ENCODE measurements at places on chromosomes 16 and 17.

GRCh38 chr17:58332778-58333735 lies 4.5 kb upstream of the TSPOAP1 start:
- no peak for DNase-seq

DNA sequence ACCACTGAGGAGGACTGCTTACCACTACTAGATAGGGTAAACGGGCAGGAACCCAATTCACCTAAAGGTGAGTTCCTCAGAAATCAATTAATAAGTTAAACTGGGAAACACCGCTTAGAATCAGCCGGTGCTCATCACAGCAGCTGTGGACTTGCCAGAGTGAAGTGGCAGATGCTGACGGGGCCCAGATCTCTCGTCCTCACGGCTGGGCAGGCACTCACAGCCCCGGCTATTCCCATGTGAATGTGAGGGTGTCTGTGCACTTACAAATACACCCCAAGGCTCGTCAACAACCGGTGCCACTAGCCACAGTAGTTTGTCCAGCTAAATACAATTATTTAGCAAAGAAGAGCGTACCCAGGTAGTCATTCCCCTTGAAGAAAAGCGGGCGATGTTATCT lies 29.7 kb downstream of the MBTPS1 start:
- DNase-seq = no peak

- DNase-seq = no peak
These were observed 48.3 kb upstream of the LGALS9 start for GRCh38 chr17:27582696-27583095.

GRCh38 chr16:85991425-85991824 lies 92.5 kb downstream of the IRF8 start:
- DNase-seq = no peak

- DNase-seq = no peak
These were observed 15.6 kb downstream of the B4GALNT2 start for GRCh38 chr17:49148171-49148570.

- DNase-seq = no peak
These were observed 19.0 kb upstream of the EVPL start for GRCh38 chr17:76046064-76046463.

GRCh38 chr16:56858374-56858773 lies 6.6 kb upstream of the SLC12A3 start:
- no peak for DNase-seq

- no peak for DNase-seq
These were observed 55.6 kb downstream of the PPM1E start for GRCh38 chr17:58811290-58811689.

DNA sequence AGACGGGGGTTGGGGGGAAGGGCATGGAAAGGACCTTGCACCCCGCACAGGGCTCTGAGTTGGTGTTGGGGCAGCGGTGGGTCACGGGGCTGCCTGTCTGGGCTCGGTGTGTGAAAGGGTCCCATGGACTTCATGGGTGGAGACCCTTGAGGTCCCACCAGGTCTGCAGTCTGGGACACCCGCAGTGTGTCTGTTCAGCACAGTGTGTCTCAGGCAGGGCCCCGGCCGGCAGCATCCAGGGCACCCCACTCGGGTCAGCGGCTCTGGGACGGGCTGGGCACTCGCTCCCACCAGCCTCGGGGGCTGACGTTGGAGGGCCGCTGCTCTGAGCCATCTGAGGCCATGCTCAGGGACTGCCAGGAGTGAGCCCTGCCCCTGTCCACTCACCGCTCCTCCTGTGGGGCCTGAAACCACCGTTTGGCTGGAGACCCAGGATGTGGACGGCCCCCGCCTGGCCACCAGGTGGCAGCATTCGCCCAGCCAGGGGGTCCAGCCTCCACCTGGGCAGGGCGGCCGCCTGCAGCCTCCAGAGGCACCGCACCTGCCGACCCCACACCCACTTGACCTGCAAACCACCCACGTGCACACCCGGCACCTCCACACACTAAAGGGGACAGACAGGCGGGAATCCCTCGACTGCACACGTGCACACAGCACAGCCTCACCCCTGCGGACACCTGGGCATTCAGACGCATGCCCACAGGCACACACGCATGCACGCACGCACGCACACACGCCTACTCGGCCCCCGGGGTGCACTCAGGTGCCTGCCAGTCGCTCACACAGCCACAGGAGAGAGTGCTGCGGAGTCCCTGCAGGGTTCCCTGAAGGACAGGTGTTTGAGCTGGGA lies 10.1 kb upstream of the ZFPM1 start:
- no peak for DNase-seq

DNA sequence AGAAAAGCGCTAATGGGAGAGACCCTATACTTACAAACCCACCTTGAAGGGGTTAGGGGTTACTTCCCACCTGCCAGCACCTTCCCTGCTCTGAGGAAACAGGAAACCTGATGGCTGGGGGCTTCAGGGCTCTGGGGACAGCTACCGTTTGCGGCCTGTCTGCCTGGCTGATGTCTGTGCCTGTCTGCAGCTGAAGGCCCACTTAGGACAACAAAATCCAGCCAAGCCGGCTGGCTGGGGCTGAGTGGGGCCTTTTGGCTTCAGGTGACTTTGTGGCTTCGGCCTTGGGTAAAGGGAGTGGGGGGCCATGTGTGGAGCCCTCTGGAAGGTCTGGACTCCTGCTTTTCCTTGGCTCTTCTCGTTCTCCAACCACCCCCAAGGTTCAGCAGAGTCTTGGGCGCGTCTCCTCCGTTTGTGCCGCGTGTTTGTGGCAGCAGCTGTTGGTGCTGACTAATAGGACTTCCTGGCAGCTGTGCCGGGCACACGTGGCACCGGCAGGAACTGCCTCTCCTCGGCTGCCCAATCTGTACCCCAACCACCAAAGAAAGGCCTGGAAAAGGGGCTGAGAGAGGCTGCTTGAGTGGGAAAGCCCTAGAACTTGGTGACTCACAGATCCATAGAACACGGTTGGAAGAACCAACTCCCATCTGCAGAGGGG lies 186.7 kb downstream of the MSI2 start:
- DNase-seq = no peak

GRCh38 chr17:18261659-18262058 lies 1.2 kb downstream of the MIEF2 start:
- no peak for DNase-seq

DNA sequence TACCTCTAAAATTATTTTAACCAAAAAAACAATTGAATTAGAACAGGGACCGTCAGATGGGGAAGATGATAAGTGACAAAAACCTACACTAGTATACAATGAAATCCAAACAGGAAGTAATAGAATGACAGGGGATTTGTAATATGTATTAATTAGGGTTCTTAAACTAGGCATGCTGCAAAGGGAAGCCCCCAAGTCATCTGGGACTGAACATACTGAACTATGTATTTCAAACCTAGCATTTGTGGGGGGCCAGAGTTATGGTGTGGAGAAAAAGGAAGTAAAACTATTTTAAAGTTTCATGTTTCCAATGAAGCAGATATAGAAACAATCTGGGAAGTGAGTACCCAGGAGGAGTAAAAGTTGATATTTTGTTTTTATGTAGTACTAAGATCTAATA lies 133.2 kb upstream of the HS3ST3A1 start:
- DNase-seq = no peak

DNA sequence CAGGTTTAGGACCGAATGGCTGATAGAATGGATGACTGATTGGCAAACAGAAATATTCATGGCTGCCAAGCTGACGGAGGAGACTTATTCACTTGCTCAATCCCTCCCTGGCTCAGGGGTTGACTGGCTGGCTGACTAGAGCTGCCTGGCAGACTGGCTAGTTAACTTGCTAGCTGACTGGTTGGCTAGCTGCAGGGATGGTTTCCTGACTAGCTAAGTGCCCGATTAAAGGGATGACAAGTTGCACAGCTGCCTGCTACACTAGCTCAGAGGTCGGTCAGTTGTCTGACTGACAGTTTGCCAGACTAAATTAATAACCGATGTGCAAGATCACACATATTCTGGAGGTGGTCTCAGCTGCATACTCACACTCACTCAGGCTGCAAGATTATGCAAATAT lies 1208.4 kb upstream of the CDH8 start:
- no peak for DNase-seq

- no peak for DNase-seq
These were observed 51.4 kb upstream of the SLC25A19 start for GRCh38 chr17:75340631-75341030.

- DNase-seq = no peak
These were observed 572.7 kb upstream of the CDH5 start for GRCh38 chr16:65793781-65794180.

DNA sequence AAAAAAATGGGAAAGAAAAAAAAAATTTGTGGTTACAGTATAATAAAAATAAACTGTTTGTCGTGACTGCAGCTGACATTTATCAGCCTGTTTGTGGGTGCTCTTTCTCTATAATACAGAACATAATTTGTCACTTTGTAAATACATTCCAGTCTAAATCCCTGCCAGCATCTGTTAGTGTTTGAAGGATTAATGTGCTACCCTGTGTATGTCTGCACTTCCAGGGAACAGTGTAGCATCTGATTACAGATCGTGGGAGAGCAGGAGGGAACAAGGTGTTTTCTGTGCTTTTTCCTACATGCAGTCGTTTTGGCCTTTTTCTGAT lies 265.1 kb downstream of the WWOX start:
- DNase-seq = no peak

DNA sequence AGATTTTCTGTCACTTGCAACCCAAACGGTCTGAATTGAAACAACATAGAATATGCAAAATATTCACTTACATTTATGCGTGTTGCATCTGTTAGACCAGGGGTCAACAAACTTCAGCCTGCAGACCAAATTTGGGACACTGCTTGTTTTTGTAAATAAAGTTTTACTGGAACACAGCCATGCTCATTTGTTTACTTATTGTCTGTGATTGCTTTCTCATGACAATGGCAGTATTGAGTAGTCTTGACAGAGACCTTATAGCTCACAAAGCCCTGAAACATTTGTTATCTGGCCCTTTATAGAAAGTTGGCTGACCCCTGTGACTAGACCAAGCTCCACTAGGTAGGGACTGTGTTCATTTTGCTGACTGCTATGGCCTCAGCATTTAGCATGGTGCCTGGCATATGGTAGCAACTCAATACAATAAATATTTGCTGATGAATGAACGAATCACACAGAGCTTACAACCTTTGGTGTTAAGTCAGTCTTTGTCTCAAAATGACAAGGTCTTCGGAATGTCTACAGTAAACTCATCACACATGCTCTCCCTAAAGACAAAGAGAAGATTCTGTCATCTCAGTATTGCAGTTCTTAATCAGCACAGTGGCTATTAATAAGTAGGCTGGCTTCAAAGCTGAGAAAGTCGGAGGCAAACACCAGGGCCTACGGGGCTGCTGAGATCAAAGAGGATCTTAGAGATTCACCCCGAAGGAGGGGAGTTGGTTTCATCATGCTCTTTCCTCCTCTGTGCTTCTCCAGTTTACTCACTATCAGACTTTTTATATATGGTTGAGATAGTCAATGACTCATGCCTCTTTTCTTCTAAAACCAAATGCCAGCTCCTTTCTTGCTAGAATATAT lies 95.2 kb upstream of the AXIN2 start:
- no peak for DNase-seq

DNA sequence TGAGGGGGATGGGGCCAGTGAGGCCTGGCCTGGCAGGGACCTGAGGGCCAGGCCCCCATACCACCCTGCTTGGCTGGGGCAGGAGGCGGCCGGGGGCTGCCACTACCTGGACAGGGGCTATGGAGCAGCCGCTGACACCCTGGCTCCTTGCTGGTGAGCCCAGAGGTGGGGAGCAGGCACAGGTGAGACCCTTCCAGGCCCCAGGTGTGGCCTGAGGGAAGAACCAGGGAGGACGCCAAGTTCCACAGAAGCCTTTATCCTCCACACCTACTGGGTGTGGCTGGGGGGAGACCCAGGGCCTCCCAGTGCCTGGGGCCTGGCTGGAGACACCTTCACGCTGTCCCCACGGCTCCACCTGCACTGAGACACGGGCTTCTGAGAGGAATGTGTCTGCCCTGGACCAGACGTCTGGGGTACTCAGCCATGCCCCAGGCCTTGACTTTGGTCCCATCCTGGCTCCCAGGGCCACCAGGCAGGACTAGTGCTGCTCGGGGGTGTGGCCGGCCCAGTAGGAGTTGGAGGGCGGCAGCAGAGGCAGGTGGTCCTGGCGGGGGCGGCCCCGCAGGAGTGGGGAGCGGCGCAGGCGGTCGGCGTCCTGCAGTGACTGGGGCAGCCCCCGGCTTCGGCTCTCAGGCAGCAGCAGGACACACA lies 4.7 kb downstream of the SLC22A31 start:
- DNase-seq = no peak

DNA sequence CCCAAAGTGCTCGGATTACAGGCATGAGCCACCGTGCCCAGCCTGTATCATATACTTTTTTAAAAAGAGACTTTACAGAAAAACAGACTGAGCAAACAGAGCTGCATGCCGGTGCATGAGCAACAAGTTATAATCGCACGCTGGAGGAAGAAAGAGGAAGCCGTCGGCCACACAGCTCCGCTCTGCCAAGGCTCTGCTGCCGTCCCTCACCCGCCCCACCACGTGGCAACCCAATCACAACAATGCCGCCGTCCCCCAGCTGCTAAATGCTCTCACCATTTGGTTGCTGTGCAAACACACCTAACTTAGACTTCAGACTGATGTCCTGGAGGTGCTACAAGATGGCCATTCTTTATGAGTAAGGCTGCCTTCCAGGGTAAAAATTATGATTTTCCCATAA lies 83.5 kb downstream of the ADCY9 start:
- DNase-seq = no peak

- no peak for DNase-seq
These were observed 18.5 kb upstream of the CDH15 start for GRCh38 chr16:89152831-89153700.

- no peak for DNase-seq
These were observed 8.3 kb downstream of the EFCAB5 start for GRCh38 chr17:29949696-29950095.

DNA sequence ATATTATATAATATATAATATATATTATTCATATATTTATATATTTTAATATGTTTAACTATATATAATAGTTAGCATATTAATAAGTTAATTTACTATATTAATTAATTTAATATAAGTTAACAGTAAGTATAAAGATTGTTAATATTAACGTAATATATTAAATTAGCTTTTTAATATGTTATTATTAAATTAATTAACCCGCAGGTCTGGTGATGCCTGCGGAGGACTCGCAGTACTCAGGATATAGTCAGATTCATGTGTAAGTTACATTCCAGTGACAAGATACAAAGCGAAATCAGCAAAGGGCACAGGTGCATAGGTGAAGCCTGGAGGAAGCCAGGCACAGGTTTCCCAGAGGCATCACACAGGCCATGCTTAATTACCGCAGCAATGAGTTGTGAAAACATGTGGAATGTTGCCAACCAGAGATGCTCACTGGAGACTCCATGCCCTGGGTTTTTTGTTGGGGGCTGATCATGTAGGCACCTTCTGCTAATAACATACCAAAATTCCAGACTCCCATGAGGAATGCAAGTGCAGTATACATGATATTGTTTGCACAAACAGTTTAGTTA lies 130.4 kb upstream of the MPHOSPH6 start:
- DNase-seq = no peak

- no peak for DNase-seq
These were observed 44.4 kb downstream of the NOS2 start for GRCh38 chr17:27755706-27756466.

DNA sequence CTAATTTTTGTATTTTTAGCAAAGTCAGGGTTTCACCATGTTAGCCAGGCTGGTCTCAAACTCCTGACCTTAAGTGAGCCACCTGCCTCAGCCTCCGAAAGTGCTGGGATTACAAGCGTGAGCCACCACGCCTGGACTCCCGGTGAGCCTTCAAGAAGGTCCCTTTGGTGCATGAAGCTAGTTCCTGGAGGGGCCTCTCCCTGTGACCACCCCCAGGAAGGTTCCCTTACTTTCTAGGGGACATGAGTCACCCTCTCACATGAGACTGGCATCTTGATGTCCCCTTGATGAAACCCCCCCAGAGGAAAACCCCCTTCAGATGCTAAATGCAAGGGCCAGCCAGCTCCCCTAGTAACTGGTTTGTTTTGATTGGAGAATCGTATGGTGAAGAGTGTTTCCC lies 12.8 kb downstream of the CARHSP1 start:
- no peak for DNase-seq

- DNase-seq = no peak
These were observed 2.4 kb upstream of the EIF1 start for GRCh38 chr17:41686281-41686680.
